Brain pericyte (primary cell): ENCODE measurements at places on chromosomes 1 and 21.

DNA sequence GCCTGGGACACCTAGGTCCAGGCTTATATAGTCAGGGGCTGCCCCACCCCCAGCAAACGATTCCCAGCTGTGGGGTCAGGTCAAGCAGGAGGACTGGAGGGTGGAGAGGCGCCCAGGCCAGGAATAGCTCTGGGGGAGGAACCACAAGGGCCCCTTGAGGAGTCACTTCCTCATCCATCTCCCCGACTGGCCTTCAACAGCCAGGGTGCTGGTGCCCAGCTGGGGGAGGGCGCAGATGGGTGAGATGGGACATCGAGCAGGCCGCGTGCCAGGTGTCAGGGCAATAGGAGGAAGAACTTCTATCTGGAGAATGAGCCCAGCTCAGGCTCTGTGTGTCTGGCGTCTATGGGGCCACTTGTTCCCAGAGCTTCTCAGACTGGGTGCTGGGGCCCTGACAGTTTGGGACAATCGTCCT is 208 bp upstream of the MYBPH start:
- no peak for DNase-seq

DNA sequence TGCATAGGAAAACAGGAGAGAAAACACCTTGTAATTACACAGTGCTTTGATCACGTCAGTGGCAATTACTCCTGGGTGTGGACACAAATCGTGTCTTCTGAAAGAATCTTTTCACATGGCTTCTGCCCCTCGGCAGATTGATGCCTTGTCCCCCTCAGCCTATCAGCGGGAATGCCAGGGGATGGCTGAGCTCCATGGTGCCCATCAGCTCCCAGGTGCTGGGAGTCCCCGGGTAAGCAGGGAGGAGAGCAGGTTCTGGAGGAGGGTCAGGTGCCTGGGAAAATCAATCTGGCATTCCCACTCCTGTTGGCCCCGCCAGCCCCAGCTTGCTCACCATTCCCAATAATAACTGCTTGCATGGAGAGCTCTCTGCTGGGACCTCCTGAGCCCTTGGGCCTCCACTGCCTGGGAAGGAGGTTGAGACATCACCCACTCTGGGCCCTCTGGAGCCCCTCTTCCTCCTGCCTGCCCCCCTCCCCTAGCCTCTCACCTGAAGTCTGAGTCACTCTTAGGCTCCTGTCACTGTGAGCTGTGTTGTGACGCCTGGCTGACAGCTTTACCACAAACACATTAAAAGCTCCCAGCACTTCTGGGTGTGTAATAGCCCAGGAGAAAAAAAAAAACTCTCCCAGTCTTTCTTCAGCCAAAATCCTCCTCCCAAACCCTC is 4.9 kb downstream of the CAMK2N1 start:
- no peak for DNase-seq

GRCh38 chr1:20198918-20199317 is 12.6 kb upstream of the PLA2G2C start:
- DNase-seq, result no peak

- no peak for DNase-seq
Observed at GRCh38 chr1:212285685-212286555, 710 bp downstream of the PPP2R5A start.

- no peak for DNase-seq
Observed at GRCh38 chr1:204459706-204460105, 34.9 kb downstream of the PIK3C2B start.

- no peak for DNase-seq
Observed at GRCh38 chr1:234533034-234533891, 54.3 kb upstream of the TARBP1 start.

- no peak for DNase-seq
Observed at GRCh38 chr1:67460676-67461500, 30.7 kb upstream of the SERBP1 start.

DNA sequence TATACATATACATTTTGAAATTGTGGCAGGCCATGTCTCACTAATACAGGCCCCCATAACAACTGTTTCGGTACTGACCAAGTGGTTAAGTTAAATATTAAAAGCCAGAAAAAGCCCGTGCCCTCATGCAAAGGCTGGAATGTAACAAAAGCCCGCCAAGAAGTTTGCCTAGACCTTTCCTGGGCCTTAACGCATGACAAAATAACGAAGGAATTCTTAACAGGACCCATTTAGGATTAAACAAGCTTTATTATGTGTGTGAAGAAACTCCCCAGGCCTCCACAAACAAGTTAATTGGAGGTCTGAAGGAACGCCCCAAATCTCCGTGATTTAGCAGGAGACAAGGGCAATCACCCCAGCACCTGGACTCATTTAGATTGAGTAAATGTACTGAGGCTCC is 42.4 kb downstream of the TNFSF4 start:
- DNase-seq, result no peak

DNA sequence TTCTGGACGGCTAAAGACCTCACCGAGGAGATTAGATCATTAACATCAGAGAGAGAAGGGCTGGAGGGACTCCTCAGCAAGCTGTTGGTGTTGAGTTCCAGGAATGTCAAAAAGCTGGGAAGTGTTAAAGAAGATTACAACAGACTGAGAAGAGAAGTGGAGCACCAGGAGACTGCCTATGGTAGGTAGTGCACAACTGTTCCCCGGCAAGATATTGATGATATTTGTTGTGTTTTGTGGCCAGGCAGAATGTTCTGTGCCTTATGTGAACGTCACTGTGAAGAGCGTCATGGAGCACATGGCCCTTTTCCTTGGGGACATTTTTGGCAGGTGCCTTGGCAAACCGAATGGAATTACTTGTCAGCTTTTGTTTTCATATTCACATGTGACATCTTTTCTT is 191.7 kb downstream of the DISC1 start:
- no peak for DNase-seq

DNA sequence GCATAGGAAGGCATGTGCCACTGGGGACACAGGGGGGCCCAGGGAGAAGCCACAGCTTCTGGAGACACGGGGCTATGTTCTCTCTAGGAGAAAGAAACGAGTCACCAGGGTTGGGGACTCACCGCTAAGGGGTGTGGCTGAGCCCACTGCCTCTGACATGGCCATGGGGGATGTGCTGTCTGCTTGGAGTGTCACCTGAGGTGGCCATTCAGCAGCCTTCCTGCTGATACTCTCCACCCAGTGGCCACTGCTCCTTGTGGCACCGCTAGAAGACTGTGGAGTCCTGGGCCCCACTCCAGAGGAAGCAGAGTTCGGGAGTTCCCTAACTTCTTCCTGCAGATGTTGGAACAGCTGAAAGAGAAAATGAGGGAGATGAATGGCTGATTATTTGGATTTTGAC is 91.2 kb upstream of the SLC45A1 start:
- DNase-seq, result no peak

GRCh38 chr21:36297938-36298572 is 21.9 kb upstream of the MORC3 start:
- no peak for DNase-seq

- DNase-seq, result no peak
Observed at GRCh38 chr1:153277852-153278251, 18.4 kb downstream of the LORICRIN start.

DNA sequence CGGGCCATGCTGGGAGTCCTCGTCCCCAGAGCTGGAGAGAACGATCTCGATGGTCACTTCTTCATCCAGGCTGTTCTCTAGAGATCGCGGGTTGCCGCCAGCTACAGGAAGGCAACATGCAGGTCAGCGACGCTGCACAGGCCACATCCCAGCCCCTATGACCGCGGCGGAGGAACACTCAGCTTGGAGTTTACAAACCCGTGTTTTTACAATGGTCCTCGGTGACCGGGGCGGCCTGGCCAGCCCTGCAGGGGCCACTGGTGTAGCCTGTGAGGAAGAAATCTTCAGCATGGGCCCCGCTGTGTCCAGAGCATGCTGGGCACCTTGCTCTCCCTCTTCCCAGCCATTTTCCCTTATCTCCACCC is 30.5 kb downstream of the ZNF496 start:
- no peak for DNase-seq

- DNase-seq, result no peak
Observed at GRCh38 chr1:108038653-108039236, 73.8 kb upstream of the VAV3 start.

GRCh38 chr1:64073705-64074104 is 129.7 kb upstream of the UBE2U start:
- DNase-seq, result no peak

DNA sequence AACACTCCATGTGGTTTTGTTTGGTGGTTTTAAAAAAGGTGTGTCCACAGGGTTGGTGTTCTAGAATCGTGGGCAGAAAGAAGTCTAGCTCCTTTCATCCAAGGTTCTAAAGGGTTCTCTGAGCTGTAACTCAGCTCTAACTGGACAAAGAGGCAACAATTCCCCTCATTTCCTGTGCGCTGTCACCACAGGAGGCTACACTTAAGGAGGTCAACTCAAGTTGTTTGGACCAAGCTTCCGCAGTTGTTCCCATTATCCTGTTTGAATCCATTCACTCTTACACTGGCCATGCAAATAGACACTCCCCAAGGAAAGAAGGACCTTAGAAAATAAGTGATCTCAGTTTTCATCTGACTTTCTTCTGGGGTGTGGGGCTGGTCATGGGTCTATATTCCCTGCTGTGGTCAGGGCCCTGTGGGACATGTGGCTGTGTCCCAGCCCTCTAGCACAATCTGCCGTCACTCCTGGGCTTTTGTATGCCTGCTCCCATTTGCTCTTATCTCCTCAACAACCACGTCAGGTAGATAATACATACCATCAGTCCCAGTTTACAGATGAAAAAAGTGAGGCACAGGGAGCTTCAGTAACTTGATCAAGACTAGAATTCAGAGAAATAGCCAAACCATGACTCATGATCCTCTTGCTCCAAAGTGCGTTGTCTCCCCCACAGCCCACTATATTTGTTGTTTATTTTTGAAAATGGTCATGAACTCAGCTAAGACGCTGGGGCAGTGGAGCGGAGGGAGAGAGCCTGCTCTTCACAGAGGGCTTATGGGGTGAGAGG is 103.6 kb downstream of the RHOU start:
- DNase-seq, result no peak

DNA sequence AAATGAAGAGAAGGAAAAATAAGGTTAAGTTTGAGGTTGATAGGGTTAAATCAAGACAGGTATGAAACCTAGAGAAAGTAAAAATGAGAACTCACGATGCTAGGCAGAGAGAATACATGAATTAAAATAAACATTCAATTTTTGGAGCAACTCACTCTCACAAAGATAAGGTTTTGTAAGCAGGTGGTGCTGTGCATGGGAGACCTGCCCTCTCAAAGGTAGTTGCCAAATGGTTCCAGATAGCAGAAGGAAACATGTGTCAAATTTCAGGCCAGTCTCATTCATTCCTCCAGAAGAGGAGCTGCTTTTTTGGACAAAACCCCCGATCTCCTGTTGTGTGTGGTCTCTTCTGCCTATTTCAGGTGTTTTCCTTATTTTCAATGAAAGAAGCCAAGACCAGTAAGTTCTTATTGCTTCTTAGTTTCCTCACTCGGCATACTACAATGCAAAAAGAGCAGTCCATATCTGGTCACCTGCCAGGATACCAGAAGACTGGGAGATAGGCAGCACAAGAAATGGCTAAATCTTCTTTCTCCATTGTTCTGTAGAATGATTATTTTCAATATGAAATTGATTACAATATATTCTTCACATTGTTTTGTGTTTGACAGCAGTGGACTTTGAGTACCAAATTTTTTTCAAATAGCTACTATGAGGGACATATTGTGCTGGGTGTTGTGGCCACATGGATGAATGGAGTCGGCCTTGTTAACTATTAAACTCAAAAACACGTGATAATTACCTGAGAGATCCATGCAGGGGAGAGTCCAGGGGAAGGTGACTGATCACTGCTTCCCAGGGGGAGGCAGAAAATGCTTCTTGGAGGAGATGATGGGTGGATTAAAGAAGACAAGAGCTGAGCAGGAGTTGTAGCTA is 3.6 kb downstream of the CR1L start:
- DNase-seq, result no peak

GRCh38 chr1:154405747-154406571 is 816 bp downstream of the IL6R start:
- DNase-seq, result no peak

GRCh38 chr1:1021920-1022259 is 2.0 kb downstream of the AGRN start:
- no peak for DNase-seq

DNA sequence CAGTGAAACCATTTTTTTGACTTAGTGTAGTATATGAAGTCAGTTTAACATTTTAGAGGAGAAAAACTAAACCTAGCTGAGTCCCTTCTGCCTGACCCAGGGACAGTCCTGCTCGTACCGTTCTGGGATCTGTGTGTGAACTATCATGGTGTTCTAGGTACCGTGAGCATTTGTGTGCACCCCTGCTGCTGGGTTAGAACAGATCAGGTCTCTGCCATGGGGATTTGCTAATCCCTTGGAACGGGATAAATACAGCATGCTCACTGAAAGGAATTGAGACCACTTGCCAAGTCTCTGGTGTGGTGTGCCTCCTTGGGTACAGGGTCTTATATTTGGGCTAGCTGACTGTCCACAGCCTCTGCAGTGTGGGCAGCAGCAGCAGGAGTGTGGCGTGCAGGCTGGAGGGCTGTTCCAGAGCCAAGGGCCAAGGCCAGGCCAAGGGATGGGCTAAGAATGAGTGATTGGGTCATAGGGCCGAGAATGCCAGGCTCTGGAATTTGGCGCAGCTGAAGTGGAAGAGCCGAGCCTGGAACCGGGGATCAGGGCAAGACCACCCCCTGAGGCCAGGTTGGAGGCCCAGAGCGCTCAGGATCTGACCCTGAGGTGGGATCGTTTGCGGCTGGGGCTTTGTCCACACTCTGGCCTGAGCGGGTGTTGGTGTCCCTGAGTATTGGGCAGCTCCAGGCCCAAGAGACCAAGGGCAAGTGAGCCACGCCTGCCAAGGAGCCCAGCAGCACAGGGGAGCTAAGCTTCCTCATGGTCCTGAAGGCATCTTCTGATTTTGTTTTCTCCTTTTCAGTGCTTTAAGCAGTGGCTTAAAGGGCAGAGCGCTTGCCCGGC is 66.3 kb downstream of the VPS26C start:
- DNase-seq, result no peak

DNA sequence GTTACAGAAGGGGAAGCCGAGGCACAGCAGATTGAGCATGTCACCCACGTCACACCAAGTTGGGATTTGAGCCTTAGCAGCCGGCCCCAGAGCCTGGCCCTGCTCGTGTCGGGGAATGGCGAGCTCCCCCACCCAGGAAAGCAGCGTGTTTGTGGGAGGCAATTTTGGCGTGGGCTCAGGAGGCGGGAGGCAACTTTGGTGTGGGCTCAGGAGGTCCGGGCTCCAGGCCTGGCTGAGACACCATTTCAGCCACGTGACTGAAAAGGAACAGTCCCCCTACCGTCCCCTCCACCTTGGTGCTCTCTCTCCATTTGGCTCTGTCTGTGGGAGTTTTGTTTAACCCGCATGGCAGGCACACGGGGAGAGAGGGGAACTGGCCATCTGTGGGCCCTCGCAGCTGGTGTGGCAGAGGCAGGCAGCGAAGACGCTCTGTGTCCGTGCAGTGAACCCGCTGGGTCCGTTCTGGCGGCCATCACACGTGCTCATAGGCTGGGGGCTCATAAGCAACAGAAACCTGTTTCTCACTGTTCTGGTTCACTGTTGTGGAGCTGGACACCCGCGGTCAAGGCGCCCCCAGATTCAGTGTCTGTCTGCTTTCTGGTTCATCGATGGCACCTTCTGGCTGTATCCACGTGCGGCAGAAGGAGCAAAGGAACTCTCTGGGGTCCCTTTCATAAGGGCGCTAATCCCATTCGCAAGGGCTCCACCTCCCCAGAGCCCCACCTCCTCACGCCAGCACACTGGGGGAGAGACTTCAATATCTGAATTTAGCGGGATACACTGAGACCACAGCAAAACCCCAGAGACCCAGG is 110.2 kb downstream of the CRYAA start:
- no peak for DNase-seq
